Activated CD4-positive, alpha-beta memory T cell treated with anti-CD3 and anti-CD28 coated beads, Interleukin-2, amount 10 ng/mL, durations not matched to agents 7 days and 5 days (primary cell): ENCODE measurements at places on chromosomes 7 and 10. TPM values are rescaled to one million over a fixed set of nuclear protein-coding genes. Genes with fewer than 3 reads are reported as not detected.

- H3K4me1 ChIP-seq = peaks cover 61% of the 10 kb centered on the region
- H3K4me3 ChIP-seq = peak overlapping the region; percentile 99
- H3K27ac ChIP-seq = peak overlapping the region; percentile 96
Measured at GRCh38 chr10:110498982-110499795, 1.5 kb downstream of the DUSP5 start.

GRCh38 chr10:29612657-29613056, 22.1 kb downstream of the SVIL start:
- H3K4me1 ChIP-seq = no peaks in the 10 kb centered on the region
- no peaks in the 10 kb centered on the region for H3K27me3 ChIP-seq
- peaks cover 9% of the 10 kb centered on the region for H3K36me3 ChIP-seq
- H3K4me3 ChIP-seq = no peak overlapping the region
- H3K27ac ChIP-seq = no peak overlapping the region

GRCh38 chr7:71752171-71752935, 620.4 kb downstream of the GALNT17 start:
- no peak overlapping the region for H3K27ac ChIP-seq
- H3K4me1 ChIP-seq = no peaks in the 10 kb centered on the region
- no peak overlapping the region for H3K4me3 ChIP-seq
- H3K36me3 ChIP-seq = no peaks in the 10 kb centered on the region

DNA sequence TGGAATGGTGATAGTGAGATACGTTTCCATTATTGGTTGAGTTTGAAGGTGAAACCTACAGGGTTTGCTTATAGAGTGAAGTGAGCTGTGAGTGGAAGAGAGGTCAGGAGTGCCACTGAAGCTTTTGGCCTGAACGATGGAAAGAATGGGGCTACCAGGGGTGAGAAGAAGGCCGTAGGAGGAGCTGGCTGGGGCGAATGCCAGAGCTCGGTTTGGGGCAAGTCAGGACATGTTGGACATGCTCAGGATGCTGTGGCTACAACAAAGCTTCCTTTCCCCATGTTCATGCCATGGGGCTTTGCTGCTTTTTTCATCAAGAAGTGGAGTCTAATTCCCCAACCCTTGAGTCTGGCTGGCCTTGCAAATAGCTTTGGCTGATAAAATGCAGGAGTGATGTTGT, 253.7 kb downstream of the GLRX3 start:
- DNase-seq = no peak
- H3K27me3 ChIP-seq = no peaks in the 10 kb centered on the region
- H3K36me3 ChIP-seq = peaks cover 2% of the 10 kb centered on the region
- no peak overlapping the region for H3K27ac ChIP-seq

DNA sequence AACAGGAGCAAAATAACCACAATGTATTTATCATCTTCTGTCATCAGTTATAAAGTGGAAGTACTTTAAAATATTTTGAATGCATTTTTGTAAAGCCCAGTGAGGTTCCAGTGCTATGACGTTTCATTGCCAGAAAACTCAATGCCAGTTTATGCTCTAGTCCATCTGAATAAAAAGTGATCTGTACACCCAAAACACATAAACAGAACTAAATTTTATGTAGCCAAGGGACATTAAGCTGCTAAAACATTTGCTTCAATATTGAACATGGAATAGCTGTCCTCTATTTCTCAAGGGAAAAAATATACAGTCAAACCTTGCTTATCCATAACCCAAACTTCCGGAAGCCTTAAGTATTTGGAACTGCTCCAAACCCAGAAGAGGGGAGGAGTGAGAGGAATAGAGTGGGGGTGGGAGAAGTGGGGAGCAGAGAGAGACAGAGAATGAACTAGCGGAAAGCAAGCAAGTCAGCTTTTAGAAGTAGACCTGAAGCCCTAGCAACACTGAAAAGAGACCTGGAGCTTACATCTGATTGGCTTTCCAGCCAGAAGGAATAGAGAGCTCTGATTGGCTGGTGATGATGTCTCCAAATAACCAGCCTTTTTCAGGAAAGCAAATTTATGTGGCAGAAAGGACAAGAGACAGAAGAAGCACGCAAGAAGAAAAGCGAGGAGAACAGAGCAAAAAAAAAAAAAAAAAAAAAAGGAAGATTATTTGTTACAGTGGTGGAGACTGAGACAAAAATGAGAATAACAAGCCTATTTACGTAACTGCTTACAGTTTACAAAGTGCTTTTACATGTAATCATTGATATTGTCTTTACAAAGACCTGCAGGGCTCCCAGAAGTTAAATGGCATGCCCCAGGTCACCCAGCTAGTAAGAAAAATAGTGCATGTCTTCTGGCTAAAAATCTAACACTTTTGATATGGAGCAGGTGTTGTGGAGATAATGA, 196.0 kb downstream of the RNLS start:
- peaks cover 27% of the 10 kb centered on the region for H3K4me1 ChIP-seq
- H3K4me3 ChIP-seq = no peak overlapping the region
- peaks cover 19% of the 10 kb centered on the region for H3K36me3 ChIP-seq
- no peak overlapping the region for H3K27ac ChIP-seq
- no peak for DNase-seq
- H3K27me3 ChIP-seq = no peaks in the 10 kb centered on the region

DNA sequence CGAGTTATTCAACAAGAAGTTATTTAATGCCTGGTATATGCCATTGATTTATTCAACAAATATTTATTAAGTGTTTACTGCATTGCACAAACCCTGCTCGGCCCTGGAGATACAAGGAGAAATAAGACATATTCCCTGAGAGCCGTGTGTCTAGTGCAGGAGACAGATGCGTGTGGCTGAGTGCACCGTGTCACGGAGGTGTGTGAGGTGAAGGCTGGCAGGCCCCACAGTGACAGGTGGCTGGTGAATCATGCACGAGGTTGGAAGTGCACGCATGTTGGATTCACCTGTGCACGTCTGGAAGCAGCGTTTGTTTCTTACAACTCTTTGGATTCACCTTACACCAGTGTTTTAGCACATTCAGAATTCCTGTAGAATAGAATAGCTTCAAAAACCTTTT, 136.6 kb upstream of the SHH start:
- peaks cover under 1% of the 10 kb centered on the region for H3K4me1 ChIP-seq
- no peaks in the 10 kb centered on the region for H3K36me3 ChIP-seq
- no peak for DNase-seq
- no peak overlapping the region for H3K27ac ChIP-seq
- no peak overlapping the region for H3K4me3 ChIP-seq

- no peaks in the 10 kb centered on the region for H3K4me1 ChIP-seq
- H3K27ac ChIP-seq = no peak overlapping the region
- DNase-seq = no peak
- H3K4me3 ChIP-seq = no peak overlapping the region
Measured at GRCh38 chr10:7593063-7593462, 73.7 kb downstream of the ITIH5 start.

- H3K4me3 ChIP-seq = no peak overlapping the region
- H3K4me1 ChIP-seq = peaks cover 19% of the 10 kb centered on the region
- H3K27ac ChIP-seq = no peak overlapping the region
- no peaks in the 10 kb centered on the region for H3K36me3 ChIP-seq
Measured at GRCh38 chr10:117656385-117657367, 114.1 kb downstream of the EMX2 start.

The GRID2IP gene
- 0.28 TPM for total RNA-seq

The LIPJ gene
- not detected for total RNA-seq

The MOGAT3 gene
- not detected for total RNA-seq
